ENCODE measurements at places on chromosomes 5 and 9. TPM values are rescaled to one million over a fixed set of nuclear protein-coding genes. Genes with fewer than 3 reads are reported as not detected.

The FCHO2 gene
- total RNA-seq = 24.0 TPM

The GFPT2 gene
- 47.6 TPM for total RNA-seq

The CCDC107 gene
- total RNA-seq = 24.2 TPM

The PMPCA gene
- 67.9 TPM for total RNA-seq

The FAM221B gene
- not detected for total RNA-seq

The PKD2L2 gene
- total RNA-seq = 0.38 TPM

The GPR150 gene
- total RNA-seq = 2.5 TPM

The ELOVL7 gene
- total RNA-seq = under 0.01 TPM

The GCNT4 gene
- 1.5 TPM for total RNA-seq

The SCAI gene
- 4.6 TPM for total RNA-seq

The IL4 gene
- not detected for total RNA-seq

The CCL21 gene
- not detected for total RNA-seq

The SLC6A19 gene
- total RNA-seq = not detected

The RFX3 gene
- total RNA-seq = 2.7 TPM

The TMEM171 gene
- total RNA-seq = 5.6 TPM

The CHSY3 gene
- total RNA-seq = 25.1 TPM

The PJA2 gene
- total RNA-seq = 135 TPM

The TMEM252 gene
- not detected for total RNA-seq

The PCDHB6 gene
- 0.28 TPM for total RNA-seq

The KIF27 gene
- total RNA-seq = 4.5 TPM

The RELL2 gene
- total RNA-seq = 2.7 TPM

The LVRN gene
- under 0.01 TPM for total RNA-seq

The CKMT2 gene
- 1.3 TPM for total RNA-seq

The SH2D3C gene
- 0.19 TPM for total RNA-seq

The INSL6 gene
- not detected for total RNA-seq

The ORM1 gene
- total RNA-seq = not detected

The FER gene
- total RNA-seq = 26.8 TPM

The NIPBL gene
- 18.9 TPM for total RNA-seq

The CDC25C gene
- 1.1 TPM for total RNA-seq

The FGD3 gene
- not detected for total RNA-seq

The DUSP1 gene
- total RNA-seq = 239 TPM

The ITK gene
- total RNA-seq = not detected

The MTAP gene
- 33.5 TPM for total RNA-seq

The FABP6 gene
- total RNA-seq = not detected

The RNF208 gene
- 0.28 TPM for total RNA-seq

The GLRA1 gene
- not detected for total RNA-seq

The MOB3B gene
- total RNA-seq = under 0.01 TPM

The ECPAS gene
- 80.3 TPM for total RNA-seq

The BARHL1 gene
- total RNA-seq = not detected

The STPG3 gene
- total RNA-seq = not detected

The SLC24A2 gene
- not detected for total RNA-seq

The PCDHGA4 gene
- 8.2 TPM for total RNA-seq

The AK8 gene
- total RNA-seq = under 0.01 TPM

The MELK gene
- total RNA-seq = 7.0 TPM

The OTULINL gene
- 0.56 TPM for total RNA-seq

The SHISAL2B gene
- not detected for total RNA-seq

The HTR1A gene
- not detected for total RNA-seq

Measured in regular cardiac myocyte (primary cell).